ENCODE measurements at places on chromosomes 3 and 15.

GRCh38 chr3:193053046-193053435, 135.4 kb upstream of the MB21D2 start:
- DNase-seq, result no peak

- no peak for DNase-seq
Measured at GRCh38 chr3:17054301-17054981, 169.7 kb downstream of the PLCL2 start.

DNA sequence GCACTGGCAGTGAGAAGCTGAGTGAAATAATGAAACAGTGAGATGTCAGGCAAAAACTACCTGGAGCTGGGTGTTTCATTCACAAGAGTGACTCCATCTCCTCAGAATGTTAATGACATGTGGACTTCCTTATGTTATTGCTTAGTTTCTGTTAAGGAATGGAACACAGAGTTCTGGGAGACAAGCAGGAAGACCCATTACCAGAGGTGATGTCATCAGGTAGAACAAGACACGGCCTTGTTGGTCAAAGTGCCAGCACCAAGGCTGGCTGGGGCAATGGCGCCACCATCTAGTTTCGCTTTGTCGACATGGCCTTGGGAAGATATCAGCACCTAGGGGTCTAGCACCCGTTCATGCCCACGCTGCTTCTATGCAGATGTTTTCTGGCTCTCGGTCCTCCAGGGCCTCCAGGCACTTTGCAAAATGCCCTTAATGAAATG, 252.2 kb downstream of the FAM43A start:
- no peak for DNase-seq

DNA sequence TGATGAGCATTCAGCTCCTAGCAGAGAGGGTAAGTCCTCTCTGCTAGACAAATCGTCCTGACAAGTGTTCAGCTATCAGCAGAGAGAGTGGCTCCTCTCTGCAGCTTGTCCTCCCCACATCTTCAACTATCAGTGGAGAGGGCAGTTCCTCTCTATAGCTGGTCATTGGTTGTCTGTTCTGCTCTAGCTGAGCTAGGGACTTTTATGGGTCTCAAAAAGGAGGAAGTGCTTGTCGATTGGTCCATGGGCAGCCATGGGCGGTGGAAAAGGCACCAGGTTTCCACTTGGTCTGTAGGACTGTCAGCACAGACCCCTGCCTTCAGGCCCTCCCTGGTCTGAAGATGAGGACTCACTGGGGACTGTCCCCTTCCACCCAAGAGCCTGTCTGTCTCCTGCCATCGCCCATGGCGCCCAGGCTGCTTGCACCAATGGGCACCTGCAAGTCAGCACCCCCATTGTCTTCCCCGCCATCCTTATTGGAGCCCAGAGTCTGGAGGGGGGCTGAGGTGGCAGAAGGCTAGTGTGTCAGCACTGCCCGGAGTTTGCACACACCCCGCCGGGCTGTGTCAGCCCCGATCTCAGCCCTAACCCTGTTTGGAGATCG, 264.7 kb downstream of the ZBBX start:
- DNase-seq, result peak; percentile 7

GRCh38 chr3:65751123-65751700, 287.5 kb downstream of the MAGI1 start:
- no peak for DNase-seq

Measured in MV-4-11 (cell line).